HTR-8/SVneo (cell line): ENCODE measurements at places on chromosomes 3 and 15.

DNA sequence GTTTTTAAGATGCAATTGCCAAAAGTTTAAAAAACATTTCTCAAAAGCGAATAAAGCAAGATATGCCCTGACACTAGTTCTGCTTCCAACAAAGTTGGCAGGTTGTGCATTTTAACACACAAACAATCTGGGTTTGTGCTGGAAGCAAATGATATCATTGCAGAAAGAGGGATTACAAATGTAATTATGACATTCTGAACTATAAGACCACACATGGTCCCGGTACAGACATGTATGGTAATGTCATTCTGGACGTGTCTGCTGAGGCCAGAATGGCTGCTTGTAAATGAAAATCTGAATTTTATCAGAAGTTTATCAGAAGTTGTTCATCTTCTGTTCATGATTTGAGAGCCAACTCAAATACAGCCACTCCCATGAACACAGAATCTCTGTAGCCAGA is 10.7 kb downstream of the TMC3 start:
- no peak for DNase-seq

- no peak for DNase-seq
Measured at GRCh38 chr3:150520408-150520807, 25.9 kb downstream of the SERP1 start.

GRCh38 chr15:68196445-68197169 is 8.5 kb downstream of the CALML4 start:
- DNase-seq = no peak

DNA sequence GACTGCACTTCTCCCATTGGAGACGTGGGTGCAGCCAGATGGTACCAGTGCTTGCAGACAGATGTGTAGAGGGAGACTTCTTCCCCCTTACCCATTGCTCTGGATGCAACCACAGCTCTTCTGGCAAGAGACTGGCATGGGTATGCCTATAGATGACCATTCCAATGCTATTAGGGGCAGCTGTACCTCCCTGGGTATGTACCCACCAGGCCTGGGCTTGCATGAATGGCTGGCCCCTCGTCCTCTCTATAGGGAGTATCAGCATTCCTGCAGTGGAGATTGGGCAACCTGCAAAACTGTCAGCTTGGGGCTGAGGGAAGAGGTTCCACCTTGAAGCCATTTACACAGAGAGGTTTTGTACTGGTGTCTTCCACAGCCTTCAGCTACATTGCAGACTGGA is 57.6 kb upstream of the FXR1 start:
- DNase-seq = no peak

DNA sequence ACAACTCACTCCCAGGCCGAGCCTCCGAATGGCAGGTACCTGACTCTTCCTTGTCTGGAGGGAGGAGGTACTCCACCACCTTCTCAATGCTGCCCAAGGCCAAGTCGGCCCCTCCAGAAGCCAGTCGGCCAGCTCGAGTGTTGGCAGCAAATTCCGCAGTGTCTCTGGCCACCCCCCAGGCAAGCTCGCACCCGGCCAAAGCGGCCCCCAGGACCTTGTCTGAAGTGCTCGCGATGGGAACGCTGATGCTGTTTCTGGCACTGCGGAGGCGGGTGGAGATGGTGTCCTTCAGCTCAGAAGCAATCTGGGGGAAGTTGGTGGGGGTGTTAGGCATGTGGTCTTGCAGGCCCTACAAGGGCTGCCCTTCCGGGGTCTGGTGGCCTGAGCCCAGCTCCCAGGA is 9.2 kb downstream of the PLIN1 start:
- DNase-seq = no peak

DNA sequence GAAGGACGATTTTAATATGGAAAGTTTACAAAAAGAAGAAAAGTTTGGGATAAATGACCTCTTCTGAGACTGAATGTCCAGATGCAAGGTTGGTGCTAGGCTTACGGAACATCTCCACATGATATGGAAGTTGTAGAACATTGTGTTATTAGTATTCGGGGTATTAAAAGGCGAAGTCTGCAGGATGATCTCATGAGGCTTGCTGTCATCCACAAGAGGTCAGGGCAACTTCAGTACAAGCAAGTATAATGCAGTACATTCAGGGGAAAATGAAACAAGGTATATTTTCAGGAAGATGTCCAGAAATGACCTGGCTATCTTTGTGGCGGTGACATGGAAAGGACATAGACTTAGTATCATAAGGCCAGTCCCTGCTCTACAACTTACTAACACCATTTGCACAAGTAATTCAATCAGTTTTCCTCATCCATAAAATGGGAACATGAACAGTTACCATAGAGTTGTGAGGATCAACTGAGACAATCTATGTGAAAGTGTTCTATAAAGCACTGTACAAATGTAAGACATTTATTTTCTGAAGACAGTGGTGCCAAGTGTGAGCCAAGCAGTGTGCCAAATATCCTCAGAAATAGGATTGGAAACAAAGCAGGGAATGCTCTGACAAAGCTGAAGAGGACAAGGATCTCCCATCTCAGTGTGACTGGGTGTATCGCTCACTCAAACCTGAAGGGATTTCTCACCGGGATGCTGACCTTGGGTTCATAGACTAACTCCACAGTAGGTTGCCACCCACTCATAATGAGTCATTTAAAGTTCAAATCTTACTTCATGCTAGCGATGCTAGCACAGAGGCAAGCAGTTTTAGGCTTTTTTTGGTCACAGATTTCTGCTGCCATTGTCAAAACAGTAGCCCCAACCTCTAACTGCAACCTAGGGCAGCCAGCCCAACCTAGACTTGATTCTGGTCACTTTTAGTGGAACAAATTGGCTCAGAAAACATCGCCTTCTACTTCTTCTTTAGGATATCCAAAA is 118.3 kb downstream of the TIGIT start:
- no peak for DNase-seq

DNA sequence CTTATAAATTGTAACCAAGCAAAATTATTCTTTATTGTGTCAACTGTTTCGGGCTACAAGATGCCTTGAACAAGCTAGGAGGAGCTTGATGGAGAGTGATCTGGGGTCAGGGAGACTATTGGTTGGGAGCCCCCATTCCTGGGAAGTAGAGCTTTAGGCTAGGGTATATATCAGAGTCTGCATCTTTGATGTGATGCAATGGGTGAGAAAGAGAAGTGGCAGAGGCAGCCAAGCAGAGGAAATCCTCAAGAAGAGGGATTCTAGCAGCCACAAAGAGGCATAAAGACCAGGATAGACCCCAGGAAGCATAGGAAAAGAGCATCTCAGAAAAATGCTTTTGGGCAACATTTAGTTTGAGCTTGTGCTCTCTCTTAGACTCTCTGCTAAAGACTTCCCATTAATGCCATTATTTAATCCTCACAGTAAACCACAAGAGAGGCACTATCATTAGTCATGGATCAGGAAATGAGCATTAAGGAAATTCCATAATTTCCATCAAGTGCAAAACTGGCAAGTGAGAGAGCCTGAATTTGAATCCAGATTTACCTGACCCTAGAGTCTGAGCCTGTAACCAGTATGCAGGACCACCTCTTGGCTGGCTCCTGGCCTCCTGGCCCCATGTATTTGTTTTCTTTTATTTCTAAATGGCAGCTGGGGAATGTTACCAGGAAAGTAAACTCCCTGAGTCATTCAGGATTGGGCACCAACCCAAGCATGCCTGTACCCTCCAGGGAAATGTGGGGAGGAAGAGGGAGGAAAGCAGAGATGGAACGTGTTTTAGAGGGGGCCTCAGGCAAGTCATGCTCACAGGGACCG is 118.7 kb downstream of the RPL22L1 start:
- DNase-seq = peak; percentile 47

DNA sequence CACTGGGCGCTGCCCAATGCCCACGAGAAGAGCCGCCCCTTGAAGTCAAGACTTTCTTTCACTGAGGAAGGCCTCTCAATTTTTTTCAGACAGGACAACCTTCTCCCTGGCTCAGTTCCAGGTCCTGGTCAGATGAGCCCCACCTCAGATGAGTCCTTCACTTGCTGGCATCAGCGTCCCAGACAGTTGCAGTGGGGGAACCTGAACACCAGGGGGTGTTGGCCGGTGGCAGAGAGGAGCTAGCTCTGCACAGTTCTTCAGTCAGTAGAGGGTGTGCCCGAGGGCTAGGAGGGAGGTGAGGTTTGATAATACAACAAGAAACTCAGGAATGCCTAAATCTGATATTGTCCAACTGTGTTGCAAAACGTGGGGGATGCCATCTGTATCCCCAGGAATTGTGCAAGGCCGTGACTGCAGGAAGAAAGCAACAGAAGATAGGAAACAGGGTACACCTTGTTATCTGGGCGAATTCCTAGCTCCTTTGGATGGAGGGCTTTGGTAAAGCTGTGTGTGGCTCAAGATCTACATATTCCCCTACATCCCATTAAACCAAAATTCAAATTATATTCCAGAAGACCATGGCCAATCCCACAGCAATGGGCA is 34.3 kb downstream of the CCR3 start:
- no peak for DNase-seq

DNA sequence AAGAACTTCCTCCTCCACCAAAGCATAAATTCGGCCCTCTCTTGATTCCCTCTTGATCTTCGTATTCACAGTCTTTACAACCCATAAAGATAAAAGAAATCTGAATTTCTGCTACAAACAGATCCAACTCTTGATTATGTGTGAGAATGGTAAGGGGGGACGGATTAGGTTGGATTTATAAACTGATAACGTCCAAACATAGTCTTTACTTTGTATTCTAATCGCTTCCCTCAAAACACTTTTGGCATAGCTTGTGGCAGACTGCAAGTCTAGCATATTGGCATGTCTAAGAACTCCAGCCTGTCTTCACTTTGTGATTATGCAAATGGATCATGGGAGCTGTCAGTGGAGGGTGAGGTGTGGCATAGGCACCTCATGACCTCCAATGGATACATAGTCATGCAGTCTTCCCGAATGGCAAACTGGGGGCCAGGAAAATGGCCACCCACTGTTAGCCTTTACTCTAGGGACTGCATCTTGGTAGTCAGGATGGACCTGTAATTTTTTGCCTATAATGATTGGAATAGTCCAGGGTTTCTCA is 24.3 kb upstream of the GPR171 start:
- DNase-seq = no peak

DNA sequence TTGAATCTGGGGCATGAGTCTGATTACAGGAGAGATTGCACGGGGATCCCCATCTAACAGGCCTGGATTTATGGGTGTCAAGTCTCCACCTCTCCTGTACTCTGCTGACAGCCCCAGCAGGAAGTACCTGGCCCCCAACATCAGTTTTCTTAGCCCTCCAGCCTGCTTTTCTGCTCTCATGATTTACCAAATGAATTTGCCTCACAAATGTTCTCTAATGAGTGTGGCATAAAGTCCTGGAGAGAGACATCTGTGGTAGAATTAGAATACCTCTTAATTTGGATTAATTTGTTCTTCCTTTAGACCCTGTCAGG is 60.1 kb downstream of the FNDC3B start:
- no peak for DNase-seq

GRCh38 chr3:192817053-192817452 is 89.7 kb upstream of the FGF12 start:
- DNase-seq = no peak
